ENCODE measurements at places on chromosomes 5 and 9.

- DNase-seq: no peak
Observed at GRCh38 chr5:64457846-64458245, 48.0 kb upstream of the RGS7BP start.

GRCh38 chr5:10233505-10233904, 16.2 kb downstream of the ATPSCKMT start:
- no peak for DNase-seq

DNA sequence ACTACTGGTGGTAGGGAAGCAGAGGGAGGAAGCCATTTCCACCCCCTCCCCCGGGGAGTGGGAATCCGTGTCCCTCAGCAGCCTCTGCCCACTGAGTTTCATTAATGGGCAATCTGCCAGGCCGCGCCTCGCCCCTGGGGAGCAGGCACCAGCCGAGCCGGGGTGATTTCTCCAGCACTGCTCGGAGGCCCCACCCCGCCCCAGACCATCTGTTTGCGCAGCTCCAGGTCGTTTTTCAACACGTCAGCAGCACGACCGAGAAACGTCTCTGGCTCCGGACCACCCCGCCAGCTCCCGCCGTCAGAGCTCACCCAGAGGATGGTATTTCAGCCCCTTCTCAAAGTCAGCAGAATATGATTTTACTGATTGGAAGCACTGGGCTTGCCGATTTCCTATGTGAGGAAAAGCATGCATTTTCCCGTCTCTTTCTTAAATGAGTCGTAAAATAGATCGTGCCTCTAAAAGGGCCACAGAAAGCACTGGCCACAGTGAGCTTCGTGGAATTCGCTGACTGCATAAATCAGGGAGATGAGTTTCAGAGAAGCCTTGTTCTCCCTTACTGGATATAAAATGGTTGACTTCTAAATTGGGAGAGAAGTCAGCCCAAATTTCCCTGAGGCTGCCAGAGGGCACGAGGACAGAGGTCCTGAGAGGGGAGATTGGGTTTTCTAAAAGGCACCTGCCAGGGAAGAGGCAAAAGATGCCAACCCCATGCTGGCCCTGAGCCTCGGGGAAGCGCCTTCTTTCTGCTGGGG, 47.0 kb downstream of the OLFM1 start:
- no peak for DNase-seq

DNA sequence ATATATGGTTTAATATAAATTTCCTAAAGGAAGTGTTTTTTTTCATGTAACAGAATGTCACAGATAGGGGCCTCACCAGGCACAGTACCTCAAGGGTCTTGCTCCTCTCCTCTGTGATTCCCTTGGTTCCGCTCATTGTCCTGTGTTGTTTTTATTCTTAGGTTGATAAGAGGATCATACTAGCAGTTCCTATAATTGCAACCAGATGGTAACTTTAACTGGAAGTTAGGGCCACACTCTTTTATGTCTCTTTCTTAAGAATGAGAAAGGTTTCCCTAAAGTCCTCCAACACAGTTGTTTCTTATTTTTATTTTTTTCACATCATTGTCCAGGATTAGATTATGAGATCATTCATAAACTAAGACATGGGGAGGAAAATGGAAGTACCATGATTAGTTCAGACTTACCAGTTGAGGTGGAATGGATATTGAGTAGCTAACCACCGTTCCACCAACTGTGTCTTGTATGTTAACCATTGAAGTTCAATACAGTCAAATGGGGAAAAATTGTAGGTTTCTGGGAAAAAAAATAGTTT, 41.1 kb downstream of the FAM174A start:
- DNase-seq: no peak

DNA sequence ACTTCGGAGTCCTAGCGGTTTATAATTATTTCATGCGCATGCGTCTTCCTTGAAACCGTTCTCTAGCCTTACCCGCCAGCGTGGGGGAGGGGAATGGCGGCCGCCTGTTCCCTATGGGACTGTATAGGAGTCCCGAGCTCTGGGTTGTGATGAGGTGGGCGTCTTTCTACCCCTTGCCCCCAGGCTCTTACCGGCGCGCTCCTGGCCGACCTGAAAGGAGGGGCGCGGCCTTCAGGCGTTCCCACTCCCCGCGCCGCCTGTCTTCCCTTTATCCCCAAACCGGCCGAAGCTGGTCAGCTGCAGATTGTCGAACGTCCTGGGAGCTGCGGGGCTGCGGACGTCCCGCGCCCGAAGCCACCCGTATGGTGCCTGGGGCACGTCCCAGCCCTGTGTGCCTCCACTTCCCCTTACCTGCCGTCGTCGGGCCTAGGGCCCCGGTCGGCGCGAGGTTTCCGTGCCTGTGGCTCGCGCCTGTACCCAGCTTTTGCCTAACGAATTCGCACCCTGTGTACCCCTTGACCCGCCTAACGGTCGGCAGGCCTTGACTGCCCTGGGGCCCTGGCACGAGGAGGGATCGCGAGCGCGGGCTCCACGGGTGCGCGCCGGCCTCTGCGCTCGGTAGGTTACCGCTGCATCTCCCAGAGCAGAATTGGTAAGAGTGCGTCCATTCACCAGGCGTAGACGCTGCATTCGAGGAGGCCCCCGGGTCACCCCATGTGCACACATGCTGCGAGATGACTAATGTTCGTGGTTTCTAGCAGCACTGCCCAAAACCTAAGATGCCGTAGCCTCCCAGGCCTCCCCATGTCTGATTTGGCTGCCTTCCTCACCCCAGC, 653 bp upstream of the HNRNPH1 start:
- no peak for DNase-seq

- no peak for DNase-seq
Observed at GRCh38 chr5:65722575-65723403, 784 bp downstream of the NLN start.

GRCh38 chr5:15026011-15026893, 154.7 kb upstream of the ANKH start:
- no peak for DNase-seq

GRCh38 chr5:116521173-116521872, 53.3 kb downstream of the SEMA6A start:
- DNase-seq: no peak

DNA sequence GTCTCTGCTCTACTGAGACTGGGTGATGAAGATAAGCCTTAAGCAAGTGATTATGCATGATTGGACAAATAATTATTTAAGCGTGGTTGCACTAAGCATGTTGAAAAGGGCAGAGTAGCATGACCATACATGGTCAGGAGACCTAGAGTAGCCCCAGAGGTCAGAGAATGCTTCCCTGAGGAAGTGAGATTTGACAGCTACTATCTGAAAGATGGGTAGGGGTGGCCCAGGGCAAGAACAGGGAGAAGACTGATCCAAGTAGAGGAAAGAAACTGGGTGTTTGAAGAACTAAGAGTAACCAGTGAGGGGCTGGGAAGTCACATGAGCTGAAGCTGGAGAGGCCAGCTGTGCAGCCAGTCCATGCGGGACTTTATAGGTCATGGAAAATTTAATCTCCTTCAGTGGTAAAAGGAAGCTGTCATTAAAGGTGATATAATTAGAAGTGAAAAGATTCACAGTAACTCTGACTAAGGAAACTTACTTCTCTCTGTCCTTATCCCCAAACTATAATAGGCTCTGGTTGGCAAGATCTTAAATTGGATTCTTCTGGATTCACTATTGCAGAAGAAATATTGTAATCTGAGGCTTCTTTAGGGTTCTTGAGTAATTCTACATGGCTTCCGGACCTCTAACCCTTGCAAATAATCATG, 35.2 kb downstream of the YIPF5 start:
- DNase-seq: no peak

GRCh38 chr5:6766604-6767093, 53.4 kb downstream of the TENT4A start:
- DNase-seq: no peak

DNA sequence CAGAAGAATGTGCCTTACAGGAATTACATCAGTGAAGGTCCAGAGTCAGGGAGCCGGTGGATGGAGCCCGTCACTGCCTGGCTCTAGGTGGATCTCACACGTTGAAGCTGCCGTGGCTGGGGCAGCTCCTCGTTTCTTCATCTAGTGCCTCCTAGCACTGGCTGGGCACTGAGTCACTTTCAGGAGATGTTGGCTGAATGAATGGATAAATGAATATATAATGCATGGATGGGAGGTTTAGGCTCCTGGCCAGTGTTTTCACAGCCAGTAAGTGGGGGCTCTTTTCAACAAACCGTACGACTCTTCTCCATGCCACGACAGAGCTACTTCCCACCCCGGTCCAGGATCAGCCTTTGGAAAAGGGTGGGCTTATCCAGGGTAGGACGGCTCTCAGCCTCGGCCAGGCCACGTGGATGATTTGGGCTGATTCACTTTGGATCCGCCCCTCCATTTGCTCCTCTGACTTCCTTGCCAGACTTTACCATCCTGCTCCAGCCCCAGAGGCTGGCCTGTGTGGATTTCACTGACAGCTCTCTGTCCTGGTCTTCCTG, 1.3 kb upstream of the SH3PXD2B start:
- no peak for DNase-seq

- no peak for DNase-seq
Observed at GRCh38 chr9:98334796-98335195, 79.3 kb upstream of the TBC1D2 start.

DNA sequence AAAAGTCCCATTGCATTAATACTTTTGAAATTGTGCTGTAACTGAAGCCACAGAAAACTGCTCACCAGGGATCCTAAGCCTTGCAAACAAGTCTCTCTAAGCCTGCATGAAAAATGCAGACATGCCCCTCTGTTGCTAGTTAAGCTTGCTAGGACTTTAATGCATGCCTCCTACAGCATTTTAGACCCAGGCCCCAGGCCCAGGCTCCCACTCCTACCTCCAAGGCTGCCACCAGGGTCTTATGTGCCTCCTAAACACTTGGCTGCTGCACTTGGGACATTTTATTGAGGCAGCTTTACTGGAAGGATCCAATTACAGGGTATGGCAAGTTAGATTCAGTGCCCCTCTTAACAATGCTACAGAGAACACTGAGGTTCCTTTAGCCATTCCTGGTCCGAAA, 467.3 kb upstream of the CLINT1 start:
- DNase-seq: no peak

DNA sequence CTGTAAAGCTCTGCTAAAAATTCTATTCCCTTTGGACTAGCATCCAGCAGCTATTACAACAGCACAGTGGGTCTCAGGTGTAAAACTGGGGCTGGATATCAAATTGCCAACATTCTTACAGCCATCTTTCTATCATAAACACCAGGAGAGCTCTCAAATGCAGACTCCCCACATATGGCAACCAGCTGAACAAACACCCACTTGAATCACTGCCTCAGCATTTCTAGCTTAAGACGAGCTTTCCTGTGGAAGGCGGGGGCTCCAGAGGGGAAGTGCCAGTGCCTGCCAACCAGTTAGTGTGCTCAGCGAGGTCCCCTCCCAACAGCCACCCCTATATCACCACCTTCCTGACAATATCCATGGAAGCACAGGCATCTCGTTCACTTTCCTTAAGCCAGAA, 62.2 kb downstream of the IPPK start:
- DNase-seq: no peak

DNA sequence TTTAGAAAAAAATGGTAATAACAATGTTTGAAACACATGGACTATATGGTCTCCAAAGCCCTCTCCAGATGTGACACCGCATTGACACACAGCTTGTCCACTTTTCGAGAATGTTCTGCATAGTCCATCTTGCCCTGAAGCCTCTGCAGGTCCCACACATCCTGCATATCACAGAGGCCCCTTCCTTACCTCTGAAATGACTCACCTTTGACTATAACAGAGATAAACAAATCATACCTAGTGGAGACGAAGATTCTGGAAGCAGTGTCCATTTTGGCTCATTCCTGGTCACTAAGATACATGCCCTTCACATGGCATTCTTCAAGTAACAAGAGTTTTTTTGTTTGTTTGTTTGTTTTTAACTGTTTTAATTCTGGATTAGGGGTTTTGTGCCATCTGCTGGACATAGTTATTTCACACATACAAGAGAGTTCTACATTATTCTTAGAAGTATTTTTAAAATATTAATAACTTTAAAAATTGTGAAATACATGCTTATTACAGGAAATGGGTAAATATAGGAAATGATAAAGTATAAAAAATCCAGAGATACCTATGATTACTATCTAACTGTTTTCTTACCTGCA, 5.1 kb downstream of the ARL14EPL start:
- DNase-seq: no peak

- DNase-seq: no peak
Observed at GRCh38 chr9:77710965-77711648, 63.0 kb upstream of the GNA14 start.

Data from GM18507 (cell line).